ENCODE measurements at places on chromosomes 11 and 22.

- H3K27ac ChIP-seq: no peak overlapping the region
- no peak overlapping the region for H3K4me3 ChIP-seq
- peaks cover 24% of the 10 kb centered on the region for H3K4me1 ChIP-seq
- no peaks in the 10 kb centered on the region for H3K27me3 ChIP-seq
- DNase-seq: no peak
Measured at GRCh38 chr22:49881856-49882255, 28.2 kb downstream of the ZBED4 start.

GRCh38 chr11:94925422-94926270 lies 47.7 kb downstream of the CWC15 start:
- peak overlapping the region; percentile 58 for H3K4me3 ChIP-seq
- H3K27me3 ChIP-seq: no peaks in the 10 kb centered on the region
- peaks cover 41% of the 10 kb centered on the region for H3K4me1 ChIP-seq
- DNase-seq: no peak

DNA sequence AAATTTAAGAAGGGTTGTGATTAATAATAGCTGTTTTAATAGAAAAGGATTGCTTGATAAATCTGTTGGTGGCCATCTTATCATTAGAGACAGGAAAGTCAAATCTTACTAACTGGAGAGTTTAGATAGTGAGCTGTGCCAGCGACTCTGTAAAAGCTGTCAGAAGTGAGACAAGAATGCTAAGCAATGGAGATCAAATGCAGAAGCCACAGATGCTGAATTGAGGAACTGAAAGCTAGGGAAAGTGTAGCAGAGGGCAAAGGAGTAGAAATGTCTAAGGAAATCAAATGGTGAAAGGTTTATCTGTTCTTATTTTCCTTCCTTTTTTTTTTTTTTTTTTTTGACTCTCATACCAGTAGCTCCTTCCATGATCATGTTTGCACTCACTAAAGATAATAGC lies 13.7 kb downstream of the MS4A13 start:
- H3K4me3 ChIP-seq: no peak overlapping the region
- no peak overlapping the region for H3K27ac ChIP-seq
- DNase-seq: no peak
- H3K4me1 ChIP-seq: no peaks in the 10 kb centered on the region
- H3K27me3 ChIP-seq: peaks cover 8% of the 10 kb centered on the region

DNA sequence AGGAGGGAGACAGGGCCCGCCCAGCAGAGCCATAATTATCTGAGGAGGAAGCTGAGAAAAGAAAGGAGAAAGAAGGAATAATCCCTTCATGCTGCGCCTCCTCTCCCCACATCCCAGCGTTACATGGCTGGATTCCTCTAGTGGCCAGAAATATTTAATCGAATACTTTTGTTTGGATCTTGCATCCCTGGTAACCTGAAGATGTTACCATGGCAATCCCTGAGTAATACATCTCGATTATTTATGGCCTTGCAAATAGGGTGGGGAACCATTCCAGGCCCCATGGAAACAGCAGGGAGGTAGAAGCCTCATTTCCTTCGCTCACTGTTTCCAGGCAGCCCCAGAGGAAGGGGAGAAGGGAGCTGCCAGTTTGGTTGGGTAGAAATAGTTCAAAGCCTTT lies 357.7 kb downstream of the BUD13 start:
- H3K27ac ChIP-seq: no peak overlapping the region
- H3K4me3 ChIP-seq: no peak overlapping the region
- DNase-seq: no peak
- no peaks in the 10 kb centered on the region for H3K36me3 ChIP-seq
- H3K4me1 ChIP-seq: no peaks in the 10 kb centered on the region

GRCh38 chr22:43345761-43346301 lies 2.7 kb upstream of the SCUBE1 start:
- H3K4me3 ChIP-seq: no peak overlapping the region
- H3K36me3 ChIP-seq: no peaks in the 10 kb centered on the region
- H3K4me1 ChIP-seq: peaks cover 17% of the 10 kb centered on the region
- H3K27me3 ChIP-seq: peaks cover 45% of the 10 kb centered on the region
- peak; percentile 38 for DNase-seq

Measured in naive thymus-derived CD8-positive, alpha-beta T cell (primary cell).